ENCODE measurements at places on chromosomes 4 and X.

DNA sequence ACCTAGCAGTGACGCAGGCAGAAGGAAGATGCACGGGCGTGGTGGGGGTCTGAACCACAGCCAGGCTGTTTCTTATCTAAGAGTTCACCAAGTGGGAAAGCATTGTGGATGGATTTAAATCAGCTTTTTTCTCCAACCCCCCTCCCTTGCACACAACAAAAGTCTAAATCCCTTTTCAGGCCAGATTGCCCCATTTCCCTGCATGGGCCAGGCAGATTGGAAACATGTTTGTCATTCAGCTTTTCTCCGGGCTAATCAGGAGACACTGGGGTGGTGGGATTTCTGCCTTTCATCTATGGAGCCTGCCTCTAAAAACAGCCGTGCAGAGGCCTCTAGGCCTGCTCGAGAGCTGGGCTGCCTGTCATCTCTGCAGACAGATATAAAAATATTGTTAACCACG, 166.3 kb upstream of the LEF1 start:
- DNase-seq, result no peak

GRCh38 chrX:109382332-109382731, 99.6 kb downstream of the GUCY2F start:
- DNase-seq, result no peak

GRCh38 chr4:53855581-53856250, 208.7 kb downstream of the CHIC2 start:
- peak; percentile 90 for DNase-seq

DNA sequence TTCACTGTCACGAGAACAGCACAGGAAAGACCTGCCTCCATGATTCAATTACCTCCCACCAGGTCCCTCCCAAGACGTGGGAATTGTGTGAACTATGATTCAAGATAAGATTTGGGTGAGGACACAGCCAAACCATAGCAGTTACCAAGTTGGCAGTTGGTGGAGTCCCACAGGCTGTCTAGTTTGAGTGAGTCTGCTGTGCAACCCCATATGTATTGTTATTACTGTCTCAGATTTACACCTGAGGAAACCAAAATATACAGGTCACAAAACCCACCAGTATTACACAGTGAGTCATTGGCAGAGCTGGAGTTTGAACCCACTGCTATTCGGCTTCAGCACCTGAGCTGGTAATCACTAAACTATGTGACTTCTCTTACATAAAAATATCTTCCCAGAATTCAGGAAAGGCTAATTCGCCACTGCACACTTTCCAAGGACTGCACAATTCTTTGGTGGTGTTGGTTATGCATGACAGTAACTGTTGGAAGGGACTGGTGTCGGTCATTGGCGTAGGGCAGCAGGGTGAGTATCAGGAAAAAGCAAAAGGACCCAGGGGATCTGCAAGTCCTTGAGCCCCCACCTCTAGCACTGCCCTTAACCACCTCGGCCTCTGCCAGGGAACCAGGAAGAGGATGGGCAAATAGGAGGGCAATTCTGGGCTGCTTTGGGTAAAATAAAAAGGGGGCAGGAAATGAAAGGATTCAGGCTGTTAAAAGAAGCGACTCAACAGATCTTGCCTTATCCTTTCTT, 110.1 kb downstream of the USP46 start:
- no peak for DNase-seq

DNA sequence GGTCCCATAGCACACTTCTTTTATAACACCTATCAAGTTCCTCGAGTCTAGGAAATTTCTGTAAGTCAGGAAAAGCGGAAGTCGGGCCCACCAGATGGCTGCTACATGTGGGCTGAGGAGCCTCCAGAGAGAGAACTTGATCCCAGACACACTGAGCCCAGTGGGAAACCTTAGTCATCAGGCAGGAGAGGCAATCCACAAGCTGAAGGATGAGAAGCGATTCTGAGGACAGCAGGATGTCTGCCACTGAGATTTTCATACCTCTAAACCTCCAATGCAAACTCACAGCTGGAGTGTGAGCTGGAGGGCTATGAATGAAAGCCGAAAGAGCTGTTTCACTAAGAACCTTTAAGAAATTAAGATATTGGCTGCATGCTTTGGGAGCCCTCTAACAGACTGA, 52.6 kb upstream of the PDHA1 start:
- DNase-seq, result no peak

GRCh38 chr4:992297-993110, 700 bp downstream of the SLC26A1 start:
- DNase-seq, result no peak

- DNase-seq, result no peak
Measured at GRCh38 chr4:150588316-150588715, 6.4 kb downstream of the MAB21L2 start.

DNA sequence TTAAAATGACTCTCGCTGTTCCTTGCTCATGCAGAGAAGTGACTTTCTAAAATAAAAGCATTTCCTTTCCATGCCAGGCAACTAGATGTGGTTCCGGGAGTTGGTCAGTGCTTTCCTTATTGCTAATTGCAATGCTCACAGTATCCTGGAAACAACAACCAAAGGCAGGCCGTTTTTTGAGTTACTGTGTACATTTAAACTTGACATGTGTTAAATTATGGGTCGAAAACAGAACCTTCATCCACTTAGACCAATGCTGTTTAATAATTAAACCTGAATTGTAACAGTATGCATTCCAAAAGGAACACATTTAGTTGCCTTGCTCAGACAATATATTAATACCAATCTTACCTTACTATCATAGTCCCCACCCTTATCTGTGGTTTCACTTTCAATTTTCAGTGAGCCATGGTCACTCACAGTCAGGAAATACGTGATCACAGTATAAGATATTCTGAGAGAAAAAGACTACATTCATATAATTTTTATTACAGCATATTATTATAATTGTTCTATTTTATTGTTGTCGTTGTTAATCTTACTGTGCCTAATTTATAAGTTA, 102.6 kb downstream of the HS6ST2 start:
- no peak for DNase-seq

- no peak for DNase-seq
Measured at GRCh38 chr4:7364979-7365378, 69.8 kb downstream of the PSAPL1 start.

GRCh38 chr4:187090401-187090800, 366.7 kb upstream of the FAT1 start:
- no peak for DNase-seq

GRCh38 chrX:23478056-23478455, 143.4 kb downstream of the PTCHD1 start:
- no peak for DNase-seq

GRCh38 chrX:134604701-134605311, 53.5 kb downstream of the PLAC1 start:
- no peak for DNase-seq

- DNase-seq, result no peak
Measured at GRCh38 chr4:82708982-82709381, 89.6 kb downstream of the SCD5 start.

GRCh38 chr4:173167758-173168395, 734 bp upstream of the GALNT7 start:
- no peak for DNase-seq

DNA sequence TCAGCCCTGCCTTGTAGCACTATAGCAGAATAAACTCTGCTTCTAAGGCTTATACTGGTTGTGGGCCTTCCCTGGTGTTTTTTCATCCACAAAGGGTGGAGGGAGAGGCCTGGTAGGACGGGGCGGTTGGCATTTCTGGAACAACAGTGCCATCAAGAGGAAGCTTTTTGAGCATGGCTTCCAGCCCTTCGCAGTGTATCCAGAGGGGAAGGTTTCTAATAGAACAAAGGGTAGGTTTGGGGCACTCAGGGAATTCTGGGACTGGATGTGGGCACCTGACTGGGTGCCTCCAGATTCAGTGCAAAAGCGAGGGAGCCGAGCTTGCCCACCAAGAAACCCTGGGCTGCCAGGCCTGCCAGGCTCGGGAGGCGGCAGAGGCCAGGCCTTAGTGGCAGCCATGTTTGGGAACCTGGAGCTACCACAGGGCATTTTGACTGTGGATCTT, 229.6 kb upstream of the AGTR2 start:
- no peak for DNase-seq

DNA sequence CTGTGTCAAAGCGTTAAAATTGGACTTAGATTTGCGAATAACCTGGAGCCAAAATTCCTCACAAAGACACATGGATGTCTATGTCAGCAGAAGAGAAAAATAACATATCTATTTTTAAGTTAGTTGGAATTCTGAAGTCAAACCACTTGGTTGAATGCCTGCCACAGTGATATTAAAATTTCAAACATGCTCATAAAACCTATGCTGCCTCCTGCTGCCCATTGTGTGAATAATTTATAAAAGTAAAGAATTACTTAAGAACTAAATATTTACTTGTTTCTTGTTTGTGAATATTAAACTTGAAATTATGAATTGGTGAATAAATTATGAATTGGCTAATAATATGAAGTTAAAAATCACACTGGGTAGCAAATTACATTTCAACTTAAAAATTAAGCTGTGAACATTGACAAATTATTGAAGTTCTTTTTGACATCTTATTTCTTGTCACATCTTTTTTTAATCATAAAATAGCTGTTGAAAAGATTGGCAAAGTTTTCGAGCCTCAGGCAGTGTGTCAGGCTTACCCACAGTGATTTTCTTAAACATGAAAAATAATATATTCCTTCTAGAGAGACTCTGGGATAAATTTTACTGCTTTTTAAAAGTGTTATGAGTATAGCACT, 35.4 kb downstream of the FABP2 start:
- peak; percentile 45 for DNase-seq

DNA sequence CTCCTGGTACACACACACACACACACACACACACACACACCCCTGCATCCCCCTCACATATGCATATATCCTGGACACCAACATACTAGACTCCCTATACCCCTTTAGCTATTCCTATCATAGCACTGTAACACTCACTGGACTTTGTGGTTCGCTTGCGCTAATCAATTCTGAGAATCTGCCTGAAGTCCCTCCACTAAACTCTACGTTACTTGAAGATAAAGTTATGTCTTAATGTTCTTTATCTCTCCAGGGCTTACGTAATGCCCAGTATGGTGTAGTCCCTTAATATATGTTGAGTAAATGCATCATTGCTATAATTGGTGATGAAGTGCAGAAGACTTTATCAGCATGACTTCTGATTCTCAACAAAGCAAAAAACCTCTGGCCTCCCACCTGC, 32.3 kb downstream of the PTCHD1 start:
- no peak for DNase-seq

GRCh38 chr4:126513596-126513995, 1119.2 kb upstream of the INTU start:
- DNase-seq, result no peak

GRCh38 chr4:52234561-52235440, 183.7 kb downstream of the SPATA18 start:
- DNase-seq, result peak; percentile 11

GRCh38 chr4:36392024-36392423, 110.6 kb downstream of the DTHD1 start:
- no peak for DNase-seq

GRCh38 chr4:139666735-139667281, 1.2 kb downstream of the MGST2 start:
- no peak for DNase-seq

- no peak for DNase-seq
Measured at GRCh38 chr4:84733343-84734033, 150.6 kb downstream of the CDS1 start.

- DNase-seq, result no peak
Measured at GRCh38 chr4:106941841-106942240, 94.3 kb downstream of the DKK2 start.

- DNase-seq, result no peak
Measured at GRCh38 chrX:8955511-8955910, 78.4 kb downstream of the FAM9B start.

- DNase-seq, result no peak
Measured at GRCh38 chr4:158826882-158827281, 58.1 kb downstream of the FNIP2 start.

- no peak for DNase-seq
Measured at GRCh38 chrX:94121799-94122198, 447.8 kb downstream of the FAM133A start.

- no peak for DNase-seq
Measured at GRCh38 chr4:57233386-57233785, 123.2 kb upstream of the IGFBP7 start.

DNA sequence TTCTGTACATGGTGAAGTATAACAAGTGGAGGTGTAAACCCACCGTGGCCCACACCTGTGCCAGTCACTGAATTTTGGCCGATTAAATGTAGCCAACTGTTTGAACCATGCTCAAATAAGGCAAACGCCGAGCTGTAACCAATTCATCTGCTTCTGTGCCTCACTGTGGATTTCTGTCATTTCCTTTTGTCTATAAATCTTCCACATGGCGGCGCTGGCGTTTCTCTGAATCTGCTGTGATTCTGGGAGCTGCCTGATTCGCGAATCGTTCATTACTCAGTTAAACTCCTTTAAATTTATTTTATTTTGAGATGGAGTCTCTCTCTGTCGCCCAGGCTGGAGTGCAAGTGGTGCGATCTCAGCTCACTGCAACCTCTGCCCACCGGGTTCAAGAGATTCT, 19.2 kb downstream of the SUPT20HL2 start:
- peak; percentile 3 for DNase-seq

GRCh38 chr4:129926936-129927335, 831.0 kb downstream of the C4orf33 start:
- DNase-seq, result no peak

DNA sequence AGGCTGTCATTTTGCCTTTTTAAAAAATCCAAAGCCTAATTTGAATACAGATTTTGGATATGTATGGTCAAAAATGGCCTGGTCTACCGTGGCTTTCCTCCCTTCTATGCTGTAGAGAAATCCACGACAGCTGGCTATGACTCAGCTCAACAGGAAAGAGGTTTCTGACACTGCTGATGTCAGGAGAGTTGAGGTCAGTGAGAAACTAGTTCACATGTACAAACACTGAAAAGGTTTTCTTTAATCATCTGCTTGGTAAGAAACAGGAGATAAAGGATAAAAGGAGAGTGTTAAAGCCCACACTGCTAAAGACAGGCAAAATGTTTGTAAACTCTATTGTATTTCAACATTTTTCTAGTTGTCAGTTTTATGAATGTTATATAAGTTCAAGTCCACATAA, 113.9 kb downstream of the NYX start:
- no peak for DNase-seq

DNA sequence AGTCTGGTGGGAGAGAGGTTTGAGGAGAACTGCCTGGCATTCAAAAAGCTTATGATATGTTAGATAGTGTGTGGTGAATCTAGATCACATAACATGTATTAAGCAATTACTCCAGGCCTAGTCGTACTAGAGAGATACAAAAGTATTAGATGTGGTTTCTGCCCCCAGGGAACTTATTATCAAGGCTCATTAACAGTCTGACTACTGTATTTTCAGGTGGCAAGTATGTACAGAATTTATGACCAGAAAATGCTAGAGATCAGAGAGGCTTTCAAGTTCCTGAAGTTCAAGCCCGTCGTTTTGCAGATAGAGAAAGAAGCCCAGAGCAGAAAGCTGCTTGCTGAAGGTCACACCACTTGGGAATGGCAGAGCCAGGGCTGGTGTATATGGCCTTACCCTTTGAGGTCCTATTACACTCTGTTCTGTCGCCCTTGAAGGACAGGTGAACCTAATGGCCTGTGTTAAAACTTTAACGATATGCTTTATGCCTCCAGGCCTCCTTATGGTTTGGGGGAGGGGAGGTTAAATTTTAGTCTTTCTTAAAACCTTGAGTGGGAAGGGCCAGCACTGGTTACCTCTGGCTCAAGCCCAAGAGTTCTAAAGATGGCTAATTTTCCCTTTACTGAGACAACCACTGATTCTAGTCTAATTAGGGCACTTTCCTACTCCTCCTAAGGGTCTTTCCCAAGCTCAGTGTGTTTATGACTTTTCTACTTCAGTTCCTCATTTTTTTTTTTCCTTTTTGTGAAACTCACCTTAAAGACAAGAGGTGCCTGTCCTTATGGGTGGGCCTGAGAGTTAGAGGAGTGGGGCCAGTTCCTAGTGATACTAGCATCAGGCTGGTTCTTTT, 19.9 kb downstream of the TMEM164 start:
- no peak for DNase-seq
